ENCODE measurements at places on chromosomes 16 and 17.

DNA sequence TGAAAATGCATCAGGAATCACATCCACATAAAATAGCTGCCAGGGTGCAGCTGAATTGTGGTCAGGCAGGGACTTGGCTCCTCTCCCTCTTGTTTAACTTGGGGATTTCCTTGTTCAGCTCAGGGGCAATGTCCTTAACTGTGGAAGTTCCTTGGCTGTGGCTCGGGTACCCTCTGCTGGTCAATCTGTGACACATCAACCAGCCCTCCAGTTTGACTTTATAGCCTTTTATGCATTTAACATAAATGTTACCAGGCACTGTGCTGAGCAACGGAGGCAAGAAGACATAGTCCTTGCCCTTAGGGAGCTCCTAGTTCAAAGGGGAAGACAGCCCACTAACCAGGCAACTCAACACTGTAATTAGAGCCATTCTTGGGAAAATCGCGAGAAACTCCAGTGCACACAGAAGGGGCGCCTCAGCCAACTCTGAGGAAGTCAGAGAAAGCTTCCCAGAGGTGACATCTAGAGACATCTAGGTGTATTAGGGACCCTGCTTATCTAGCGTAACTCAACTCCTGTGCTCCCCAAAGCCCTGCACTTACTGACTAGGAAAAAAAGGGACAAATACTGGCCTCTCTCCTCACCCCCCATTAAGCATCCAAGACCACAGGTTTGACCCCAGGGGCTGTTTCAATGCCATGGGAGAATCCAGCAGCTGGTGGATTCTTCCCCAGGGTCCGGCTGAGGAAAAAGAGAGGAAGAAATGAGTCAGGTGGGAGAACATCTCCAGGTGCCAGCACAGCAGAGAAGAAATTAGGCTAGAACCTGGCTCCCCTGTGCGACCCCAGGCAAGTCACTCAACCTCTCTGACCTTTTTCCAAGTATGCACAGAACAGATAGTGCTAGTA is 17.3 kb upstream of the EEF2K start:
- no peak for DNase-seq

DNA sequence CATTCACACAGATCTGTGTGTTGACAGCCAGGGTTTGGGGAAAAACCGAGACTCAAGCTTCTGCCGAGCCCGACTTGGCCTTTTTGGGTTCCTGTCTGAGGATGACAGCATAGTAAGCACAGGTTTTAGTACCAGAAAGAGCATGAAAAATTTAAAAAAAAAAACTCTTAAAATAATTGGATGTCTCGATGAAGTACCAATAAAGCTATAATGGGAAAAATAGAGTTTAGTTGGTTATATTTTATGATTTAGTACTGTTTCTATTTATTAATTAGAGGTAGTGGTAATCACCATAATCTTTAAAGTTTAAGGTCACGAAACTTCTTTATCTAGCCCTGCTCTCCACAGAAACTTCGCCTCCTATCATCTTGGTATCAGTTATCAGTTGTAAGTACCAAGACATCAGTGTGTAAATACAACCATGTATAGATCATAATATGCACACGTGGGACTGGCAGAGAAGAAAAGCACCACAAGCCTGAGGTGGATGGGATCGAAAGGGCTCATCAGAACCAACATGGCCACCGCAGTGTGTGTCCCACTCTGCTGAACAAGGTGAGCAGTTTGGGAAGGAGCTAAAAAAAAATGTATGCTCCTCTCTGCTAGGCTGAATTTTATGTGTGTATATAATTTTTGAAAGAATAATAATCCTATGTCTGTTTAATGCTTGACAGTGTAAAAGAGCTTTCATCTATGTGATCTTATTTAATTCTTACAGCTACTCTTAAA is 14.4 kb upstream of the EEF2K start:
- DNase-seq: no peak

GRCh38 chr16:87543436-87544191 is 50.8 kb upstream of the ZCCHC14 start:
- no peak for DNase-seq

DNA sequence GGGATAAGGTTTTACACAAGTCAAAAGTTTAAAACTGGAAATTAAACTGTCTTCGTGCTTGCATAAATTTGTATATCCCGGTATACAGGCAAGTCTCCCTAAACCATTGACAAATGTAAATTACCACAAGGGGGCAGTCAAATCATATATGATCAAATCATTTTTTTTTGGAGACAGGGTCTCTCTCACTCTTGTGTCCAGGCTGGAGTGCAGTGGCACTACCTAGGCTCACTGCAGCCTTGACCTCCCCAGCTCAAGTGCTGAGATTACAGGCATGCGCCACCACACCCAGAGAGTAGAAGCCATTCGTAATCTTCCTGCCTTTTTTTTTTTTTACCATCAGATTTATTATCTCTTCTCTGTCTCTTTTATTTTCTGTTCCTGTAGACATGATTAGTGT is 18.5 kb downstream of the TOP2A start:
- no peak for DNase-seq

DNA sequence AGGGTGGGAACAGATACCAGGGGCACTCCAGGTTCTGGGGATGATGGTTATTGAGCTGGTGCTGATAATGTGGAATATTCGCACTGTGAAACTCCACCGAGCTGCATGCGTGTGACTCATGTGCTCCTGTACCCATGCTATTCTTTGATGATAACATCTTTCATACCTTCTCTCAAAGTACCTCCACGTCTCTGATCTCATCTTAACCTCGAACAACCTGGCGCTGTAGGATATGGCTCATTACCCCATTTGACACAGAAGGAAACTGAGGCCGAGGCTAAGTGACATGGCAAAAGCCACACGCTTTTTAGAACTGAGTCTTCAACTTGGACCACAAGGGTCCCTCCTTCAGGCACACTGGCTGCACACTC is 30.2 kb upstream of the MRPS23 start:
- no peak for DNase-seq

DNA sequence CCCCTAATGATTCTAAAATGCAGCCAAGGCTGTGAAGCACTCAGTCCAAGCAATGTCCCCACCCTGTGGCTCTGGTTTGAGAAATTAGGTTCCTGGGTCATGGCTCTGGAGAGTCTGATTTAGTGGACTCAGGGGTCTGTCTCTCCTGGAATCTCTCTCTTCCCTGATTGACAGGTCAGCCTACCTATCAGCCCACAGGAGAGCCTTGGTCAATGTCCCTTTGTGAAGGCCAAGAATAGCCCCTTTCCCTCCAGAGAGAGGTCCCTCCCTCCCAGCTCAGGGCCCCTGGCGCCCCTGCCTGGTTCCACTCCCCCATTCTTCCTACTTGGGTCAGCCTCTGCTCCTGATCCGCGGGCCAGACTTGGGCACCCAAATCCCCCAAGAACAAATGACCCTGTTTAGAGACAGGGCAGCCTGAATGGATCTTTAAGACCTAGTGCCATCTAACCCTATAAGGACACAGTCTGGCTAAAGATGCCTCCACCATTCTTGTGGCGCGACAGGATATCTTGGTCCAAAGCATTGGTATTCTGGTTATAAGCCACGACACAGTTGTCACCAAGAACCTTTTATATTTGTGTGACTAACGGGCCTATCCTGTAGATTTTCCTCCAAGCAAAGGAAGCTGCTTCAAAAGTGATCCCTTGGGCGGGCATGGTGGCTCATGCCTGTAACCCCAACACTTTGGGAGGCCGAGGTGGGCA is 38.3 kb upstream of the PRSS54 start:
- DNase-seq: no peak

DNA sequence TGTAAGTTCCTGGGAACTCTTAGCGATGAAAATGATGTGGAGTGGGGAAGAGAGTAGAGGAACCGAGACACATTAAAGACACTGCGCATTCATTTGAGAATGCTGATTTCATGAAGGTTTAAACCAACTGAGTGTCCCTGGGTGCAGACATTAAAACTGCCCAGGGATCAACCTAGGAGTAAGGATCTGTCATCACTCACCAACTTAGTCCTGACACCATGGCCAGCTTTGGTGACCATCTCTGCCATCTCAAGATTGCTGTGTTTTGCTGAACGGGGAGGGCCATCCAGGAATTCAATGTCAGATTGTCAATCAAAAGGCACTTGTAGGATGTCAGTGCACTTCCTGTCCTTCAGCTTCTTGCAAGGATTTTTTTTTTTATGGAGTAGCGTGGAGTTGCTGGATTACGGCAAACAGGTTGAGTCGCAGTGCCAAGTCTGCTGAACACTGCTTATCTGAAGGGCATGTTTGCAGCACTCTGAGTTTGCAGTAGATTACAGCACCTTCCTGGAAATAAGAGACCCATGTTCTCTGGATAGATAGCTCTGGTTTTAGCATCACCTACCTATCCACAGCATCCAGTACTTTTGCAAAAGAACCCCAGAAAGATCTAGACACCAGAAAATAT is 258.1 kb upstream of the IRX3 start:
- no peak for DNase-seq

GRCh38 chr16:13036600-13036999 is 135.2 kb downstream of the SHISA9 start:
- DNase-seq: no peak

- no peak for DNase-seq
Measured at GRCh38 chr17:77327566-77328464, 187.0 kb downstream of the SEC14L1 start.

All from NCI-H1048 (cell line).